ENCODE measurements at places on chromosomes 11 and 22. TPM values are rescaled to one million over a fixed set of nuclear protein-coding genes. Genes with fewer than 3 reads are reported as not detected.

FAM227A gene
- total RNA-seq: 0.88 TPM

ARRB1 gene
- total RNA-seq: 16.3 TPM

SYT7 gene
- total RNA-seq: not detected

RIMBP3B gene
- total RNA-seq: 0.48 TPM

ACRV1 gene
- not detected for total RNA-seq

Data from activated CD4-positive, alpha-beta memory T cell treated with anti-CD3 and anti-CD28 coated beads for 36 hours (primary cell).